NCI-H510A (cell line): ENCODE measurements at places on chromosomes 7 and 10.

GRCh38 chr7:44634187-44634838 is 27.9 kb downstream of the OGDH start:
- DNase-seq, result no peak

DNA sequence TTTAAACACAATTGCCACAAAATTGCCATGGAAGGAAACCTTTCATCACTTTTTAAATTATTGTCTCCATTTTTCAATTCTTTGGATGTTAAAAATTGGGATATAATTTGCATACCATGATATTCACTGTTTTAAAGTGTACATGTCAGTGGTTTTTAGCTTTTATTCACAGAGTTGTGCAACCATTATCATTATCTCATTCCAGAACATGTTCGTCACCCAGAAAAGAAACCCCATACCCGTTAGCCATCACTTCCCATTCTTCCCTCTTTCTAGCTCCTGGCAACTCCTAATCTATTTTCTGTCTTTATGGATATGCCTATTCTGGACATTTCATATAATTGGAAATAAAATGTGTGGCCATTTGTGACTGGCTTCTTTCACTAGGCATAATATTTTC is 260.3 kb upstream of the FERD3L start:
- DNase-seq, result no peak

DNA sequence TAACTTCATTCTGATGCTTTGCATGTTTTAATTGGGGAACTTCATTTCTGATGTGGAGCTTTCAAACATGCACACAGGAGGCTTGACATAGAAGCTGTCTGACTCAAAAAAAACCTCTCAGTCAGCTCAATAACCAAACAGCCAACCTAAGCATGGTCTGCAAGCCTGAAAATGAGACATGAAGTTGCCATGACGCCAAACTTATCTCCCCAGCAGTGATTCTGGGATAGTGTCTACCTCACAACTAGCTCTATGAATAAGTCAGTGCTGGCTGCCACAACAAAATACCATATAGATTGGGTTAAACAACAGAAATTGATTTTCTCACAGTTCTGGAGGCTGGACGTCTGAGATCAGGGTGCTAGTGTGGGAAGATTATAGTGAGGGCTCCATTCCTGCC is 244.2 kb downstream of the CCDC3 start:
- DNase-seq, result no peak

- DNase-seq, result no peak
Measured at GRCh38 chr10:5827841-5828240, 14.6 kb upstream of the GDI2 start.

DNA sequence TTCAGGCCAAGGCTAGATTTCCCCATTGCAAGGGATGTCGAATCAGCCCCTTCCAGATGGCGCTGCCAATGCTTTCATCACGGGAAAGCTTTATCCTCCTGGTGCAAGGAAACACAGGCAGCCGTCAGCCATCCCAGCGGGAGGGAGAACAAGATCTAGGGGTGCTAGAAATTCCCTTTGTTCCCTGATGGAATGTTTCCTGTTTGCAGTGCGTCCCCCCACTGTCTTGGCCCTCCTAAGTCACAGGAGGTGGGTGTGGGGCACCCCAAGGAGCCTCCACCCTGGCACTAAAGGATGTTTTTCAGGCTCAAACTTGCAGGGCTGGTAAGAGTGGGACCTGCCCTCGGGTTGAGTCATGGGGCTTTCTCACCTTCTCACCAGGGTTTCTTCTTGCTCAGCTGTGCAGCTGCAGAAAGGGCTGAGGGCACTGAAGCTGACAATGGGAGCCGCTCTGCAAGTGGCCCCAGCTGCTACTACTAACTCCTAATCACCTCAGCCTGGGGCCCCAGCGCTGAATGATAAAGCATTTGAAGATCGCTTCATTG is 103.6 kb downstream of the PRPF18 start:
- no peak for DNase-seq

DNA sequence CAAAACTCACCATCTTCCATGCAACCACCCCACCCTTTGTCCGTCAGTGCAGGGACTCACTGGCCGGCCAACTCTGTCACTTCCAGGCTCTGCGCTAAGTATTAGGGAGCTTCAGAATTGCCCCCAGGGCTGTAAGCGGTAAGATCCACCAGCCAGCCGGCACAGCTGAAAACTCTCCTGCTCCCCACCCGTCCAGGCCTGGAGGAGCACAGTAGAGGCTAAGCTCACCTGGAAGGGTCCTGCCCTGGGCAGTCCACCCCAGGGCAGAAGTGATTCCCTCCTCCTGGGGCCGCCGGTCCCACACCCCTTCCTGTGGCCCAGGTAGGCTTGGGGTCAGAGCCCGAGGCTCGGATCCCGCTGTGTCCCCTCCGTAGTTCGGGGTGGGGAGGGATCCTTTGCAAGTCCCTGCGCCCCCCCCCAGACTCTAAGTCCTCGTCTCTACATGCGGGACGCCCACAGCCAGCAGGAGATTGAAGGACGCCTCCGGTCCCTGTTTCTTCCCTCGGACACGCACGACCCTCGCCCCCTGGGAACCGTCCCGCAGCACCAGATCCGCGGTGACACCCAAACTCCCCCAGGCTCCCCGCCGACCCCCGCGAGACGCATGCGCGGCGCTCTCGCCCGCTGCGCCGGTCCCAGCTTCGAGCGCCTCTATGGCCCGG is 138.9 kb downstream of the ARHGAP22 start:
- no peak for DNase-seq

DNA sequence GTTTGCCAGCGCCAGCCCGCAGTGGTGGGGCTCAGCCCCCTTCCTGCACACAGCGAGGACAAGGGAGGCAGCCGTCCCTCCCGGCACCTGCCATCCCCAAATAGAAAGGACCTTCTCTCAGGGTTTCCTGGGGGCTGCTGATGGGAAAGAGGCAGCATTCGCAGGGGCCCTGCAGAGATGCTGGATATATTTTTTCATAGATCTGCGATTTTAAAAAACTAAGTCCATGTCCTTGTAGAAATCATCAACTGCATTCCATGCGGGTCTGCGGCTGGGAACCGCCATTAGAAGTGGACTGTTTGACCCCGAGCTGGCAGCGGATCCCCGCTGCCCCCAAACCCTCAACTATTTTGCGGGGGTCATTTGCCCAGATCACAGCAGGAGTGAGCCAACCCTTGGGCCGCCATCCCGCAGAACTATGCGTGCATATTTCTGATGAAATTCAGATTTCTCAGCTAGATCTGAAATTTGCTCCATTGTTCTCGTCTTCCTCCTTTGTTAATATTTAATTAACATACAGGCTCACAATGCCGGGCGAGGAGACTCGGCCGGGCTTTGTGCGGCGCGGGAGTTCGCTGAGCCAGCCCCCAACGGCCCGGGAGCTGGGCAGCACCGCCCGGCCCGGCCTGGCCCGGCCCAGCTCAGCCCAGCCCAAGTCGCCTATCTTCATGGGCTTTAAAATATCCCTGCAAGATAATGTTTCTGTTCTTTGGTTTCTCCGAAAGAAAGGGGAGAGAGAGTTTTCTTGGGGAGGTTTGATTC is 2.0 kb downstream of the EN2 start:
- no peak for DNase-seq

DNA sequence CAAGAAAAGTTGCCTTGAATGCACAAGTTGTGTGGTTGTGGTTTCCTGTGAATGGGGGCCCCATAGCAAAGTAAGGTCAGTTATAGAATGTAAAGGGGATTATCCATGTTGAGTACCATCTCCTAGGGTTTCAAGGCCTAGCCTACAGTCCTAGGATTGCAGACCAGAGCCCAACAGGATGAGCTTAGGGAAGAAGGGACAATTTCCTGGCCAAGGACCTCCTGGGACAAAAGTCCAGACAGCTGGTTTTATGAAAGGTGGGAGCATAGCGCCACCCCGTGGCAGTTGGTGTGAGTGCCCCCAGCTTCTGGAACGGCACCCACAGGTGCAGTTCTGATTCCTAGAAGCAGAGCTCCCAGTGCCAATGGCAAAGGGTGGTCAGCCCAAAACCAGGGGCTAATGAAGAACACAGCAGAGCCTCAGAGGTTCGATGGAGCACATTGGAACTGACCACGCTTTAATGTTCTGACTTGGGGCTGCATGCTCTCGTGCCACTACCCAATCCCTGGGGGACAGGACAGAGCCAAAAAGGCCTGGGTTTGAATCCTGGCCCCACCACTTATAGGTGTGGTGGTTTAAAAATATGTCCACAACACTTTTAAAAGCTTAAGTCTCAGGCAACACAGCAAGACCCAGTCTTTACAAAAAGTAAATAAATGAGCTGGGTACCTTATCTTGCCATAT is 25.8 kb upstream of the TMEM120A start:
- DNase-seq, result no peak

DNA sequence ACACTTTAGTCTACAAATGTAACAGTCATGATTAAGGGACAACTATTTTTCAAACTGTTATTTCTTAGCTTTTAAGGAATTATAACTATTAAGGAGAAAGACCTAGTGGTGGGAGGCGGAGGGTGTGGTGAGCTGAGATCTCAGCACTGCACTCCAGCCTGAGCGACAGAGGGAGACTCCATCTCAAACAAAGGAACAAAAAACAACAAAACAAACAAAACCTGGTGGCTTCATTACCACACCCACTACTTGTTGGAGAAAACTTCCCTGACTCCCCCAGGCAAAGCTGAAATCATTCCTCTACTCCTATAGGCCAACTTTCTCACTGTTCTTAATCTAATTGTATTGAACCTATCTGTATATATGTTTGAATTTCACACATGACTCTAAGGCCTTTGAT is 3.2 kb downstream of the POLR1F start:
- DNase-seq, result no peak

- no peak for DNase-seq
Measured at GRCh38 chr7:16594061-16594460, 51.5 kb downstream of the ANKMY2 start.

DNA sequence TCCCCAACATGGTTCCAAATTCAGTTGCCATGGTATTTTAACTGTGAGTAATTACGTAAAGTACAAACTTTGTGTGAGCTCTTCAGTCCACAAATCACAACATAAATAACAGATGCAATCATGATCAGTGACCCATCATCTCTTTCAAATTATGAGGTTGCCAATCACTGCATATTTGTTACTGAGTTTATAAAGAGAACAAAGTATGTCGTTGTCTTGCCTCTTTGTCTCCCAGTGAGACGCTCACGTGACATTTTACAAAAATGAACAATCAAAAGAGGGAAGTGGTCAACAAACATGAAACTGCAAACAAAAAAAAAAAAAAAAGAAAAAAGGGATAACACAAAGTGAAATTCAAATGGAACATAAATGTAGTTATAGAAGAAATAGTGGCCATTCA is 122.7 kb upstream of the PDSS1 start:
- no peak for DNase-seq

- no peak for DNase-seq
Measured at GRCh38 chr7:41241641-41242040, 461.2 kb downstream of the INHBA start.

GRCh38 chr7:29400437-29400836 is 163.2 kb upstream of the PRR15 start:
- DNase-seq, result no peak

GRCh38 chr7:100200693-100201092 is 19.1 kb upstream of the PVRIG start:
- no peak for DNase-seq

DNA sequence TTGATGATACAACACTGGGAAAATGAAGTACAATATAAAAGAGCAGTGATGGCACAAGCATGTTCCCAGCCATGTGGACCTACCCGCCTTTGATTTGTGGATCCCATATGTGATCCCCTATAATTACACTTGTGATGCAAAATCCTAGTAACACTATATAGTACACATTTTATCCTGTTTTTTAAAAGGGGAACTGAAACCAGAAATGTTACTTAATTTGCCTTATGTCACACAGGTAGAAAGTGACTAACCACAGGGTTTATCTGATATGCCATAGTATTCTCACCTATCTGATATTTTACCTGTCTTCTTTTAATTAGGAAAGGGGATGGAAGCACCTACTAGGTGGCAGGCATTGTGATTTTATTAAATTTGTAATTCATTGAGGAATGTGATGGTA is 35.0 kb downstream of the ARMC3 start:
- no peak for DNase-seq

- DNase-seq, result no peak
Measured at GRCh38 chr7:123537026-123537642, 2.7 kb upstream of the IQUB start.

DNA sequence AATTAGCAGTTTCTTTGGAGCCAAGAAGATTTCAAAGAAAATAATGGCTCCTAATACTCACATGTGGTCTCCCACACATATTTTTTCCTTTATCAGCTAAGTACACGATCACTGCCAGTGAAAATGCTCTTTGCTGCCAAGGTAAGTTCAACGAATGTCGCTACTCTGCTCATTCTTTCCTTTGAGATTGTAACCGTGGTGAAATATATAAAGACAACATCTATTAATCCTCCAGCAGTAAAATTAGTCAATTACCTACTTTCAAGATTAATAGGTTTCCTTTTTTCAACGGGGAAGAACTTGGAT is 672.2 kb downstream of the GATA3 start:
- no peak for DNase-seq

DNA sequence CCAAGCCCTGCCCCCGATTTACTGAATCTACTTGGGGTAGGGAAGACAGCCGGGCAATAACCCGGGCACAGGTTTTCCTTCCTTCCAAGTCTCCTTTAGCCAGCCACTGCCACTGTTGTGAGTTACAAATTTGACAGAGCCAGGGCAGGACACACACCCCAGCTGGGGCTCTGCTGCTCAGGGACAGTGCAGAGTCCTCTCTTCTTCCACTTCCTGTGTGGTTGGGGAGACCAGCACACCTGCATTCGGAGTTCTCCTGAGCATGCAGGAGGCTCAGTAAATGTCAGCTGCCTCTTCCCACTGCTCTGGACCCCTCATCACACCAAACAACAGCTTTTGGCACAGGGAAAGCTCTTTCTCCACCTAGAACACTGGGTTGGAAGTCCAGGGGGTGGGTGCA is 21.3 kb downstream of the CHST15 start:
- DNase-seq, result no peak

- DNase-seq, result no peak
Measured at GRCh38 chr10:124114696-124115095, 21.3 kb upstream of the CHST15 start.

- DNase-seq, result no peak
Measured at GRCh38 chr7:40455485-40455884, 320.7 kb downstream of the SUGCT start.

DNA sequence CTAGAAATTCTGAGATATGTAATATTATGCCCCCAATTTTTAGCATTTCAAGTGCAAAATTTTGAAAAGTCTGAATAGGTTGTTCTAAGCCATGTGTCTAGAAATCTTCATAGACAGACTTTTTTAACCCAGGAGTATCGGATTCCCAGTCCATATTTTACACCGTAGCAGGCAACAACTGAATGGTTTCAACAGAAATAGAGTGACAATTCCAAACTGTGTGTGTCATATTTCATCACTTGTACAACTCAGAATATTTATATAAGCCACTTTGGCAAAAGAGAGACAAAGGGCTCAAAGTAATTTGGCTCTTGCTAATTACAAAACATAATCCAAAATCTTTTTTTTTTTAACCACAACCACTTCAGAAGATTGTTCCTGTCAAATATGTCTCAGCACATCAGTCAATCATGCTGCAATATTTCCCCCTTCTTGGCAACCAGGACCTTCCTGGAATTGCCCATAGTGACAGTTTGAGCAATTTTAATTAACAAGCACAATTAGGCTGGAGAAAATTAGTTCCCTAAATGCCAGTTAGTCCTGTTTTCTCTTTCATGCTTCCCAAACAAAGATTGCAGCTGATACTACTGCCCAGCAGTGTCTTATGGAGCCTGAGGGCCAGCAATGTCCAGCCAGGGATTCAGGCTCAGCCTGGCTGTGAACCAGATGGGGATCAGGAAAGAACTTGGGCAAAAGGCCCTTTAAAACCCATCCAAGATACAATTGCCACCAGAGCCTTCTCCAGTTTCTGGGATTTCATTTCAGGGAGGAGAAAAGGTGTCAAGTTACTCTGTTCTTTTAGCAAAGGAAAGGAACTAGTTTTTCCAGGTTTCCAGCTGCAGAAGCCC is 533.3 kb upstream of the GHITM start:
- peak; percentile 22 for DNase-seq

GRCh38 chr10:110462166-110463095 is 35.3 kb upstream of the DUSP5 start:
- no peak for DNase-seq
